Activated naive CD4-positive, alpha-beta T cell (primary cell): ENCODE measurements at places on chromosomes 5 and 9.

GRCh38 chr9:135221951-135222631, 134.6 kb downstream of the OLFM1 start:
- no peak for DNase-seq

- no peak for DNase-seq
Measured at GRCh38 chr5:78650531-78650930, 2.0 kb upstream of the LHFPL2 start.

GRCh38 chr9:86674487-86674886, 272.8 kb downstream of the GAS1 start:
- no peak for DNase-seq

- no peak for DNase-seq
Measured at GRCh38 chr5:55480781-55481180, 54.0 kb downstream of the PLPP1 start.

- DNase-seq: no peak
Measured at GRCh38 chr5:157471709-157472108, 11.7 kb downstream of the NIPAL4 start.

DNA sequence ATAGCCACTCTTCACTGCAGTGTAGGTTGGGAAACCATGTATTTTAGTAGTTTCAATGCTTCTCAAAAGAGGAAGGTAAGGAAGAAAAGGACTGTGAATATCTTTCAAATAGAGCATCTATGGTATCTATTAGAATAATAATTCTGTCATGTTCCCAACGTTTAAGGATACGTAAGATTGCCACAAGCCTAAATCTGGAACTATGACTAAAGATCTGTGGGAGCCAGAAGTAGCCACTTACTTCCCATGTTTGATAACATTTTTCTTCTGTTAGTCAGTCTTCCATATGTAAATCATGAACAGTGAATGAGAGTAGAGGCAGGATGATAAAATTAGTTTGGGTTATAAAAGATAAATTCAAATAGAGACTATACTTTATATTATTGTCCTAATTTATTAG, 16.3 kb upstream of the MROH2B start:
- DNase-seq: no peak

- DNase-seq: no peak
Measured at GRCh38 chr9:84874596-84874995, 205.1 kb downstream of the NTRK2 start.

DNA sequence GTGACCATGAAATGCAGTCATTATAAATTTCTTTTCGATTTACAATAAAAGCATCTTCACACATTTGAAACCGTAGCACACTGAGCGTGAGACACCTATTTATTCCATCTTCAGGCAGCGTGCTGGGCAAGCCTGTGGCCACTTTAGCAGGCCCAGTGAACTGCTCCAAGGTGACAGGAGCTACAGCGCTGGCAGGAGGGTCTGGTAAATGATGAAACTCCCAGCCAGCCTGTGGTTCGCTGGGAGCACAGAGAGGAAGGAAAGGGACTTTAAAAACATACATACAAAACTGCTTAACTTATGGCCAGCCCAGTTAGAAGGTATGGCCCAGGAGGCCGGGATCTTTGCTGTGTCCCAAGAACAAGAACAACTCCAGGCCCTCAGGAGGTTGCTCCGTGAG, 5.1 kb downstream of the RAPGEF1 start:
- no peak for DNase-seq
